AG09319 (cell line): ENCODE measurements at places on chromosomes 1 and 21.

- no peak for DNase-seq
These were observed 40.9 kb downstream of the FCRL3 start for GRCh38 chr1:157659576-157660247.

DNA sequence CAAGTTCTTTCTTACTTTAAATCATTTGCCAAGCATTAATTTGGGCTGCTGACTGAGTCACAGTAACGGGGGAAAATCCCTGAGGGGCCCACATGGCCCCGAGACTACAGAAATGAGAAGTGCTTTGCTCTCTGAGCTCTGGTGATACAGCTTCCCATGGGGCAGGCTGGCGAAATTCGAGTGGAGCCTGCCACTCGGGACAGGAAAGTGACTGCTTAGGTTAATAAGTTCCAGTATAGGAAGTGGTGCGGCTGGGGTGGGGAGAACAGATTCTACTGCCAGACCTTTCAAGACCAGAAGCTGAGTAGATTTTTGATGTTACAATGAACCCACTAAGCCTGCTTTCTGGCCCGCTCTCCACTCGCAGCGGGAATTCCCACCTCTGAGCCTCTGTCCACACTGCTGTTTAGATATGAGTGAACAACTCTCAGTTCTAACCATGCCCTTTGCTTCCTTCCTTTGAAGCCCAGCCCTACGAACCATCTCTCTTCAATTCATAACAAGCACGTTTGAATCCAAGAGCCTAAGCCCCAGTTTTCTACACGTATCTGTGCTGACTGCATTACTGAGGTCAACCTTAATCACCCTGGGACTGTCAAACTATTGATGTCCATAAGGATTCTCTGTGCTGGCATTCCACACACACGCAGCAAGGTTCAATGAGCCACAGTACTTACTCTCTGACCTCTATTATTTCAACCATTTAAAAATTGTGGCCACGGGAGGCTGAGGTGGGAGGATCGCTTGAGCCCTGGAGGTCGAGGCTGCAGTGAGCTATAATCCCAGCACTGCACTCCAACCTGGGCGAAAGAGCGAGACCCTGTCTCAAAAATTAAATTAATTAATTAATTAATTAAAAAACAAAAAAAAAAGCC is 9.6 kb downstream of the ZBTB17 start:
- DNase-seq = no peak

DNA sequence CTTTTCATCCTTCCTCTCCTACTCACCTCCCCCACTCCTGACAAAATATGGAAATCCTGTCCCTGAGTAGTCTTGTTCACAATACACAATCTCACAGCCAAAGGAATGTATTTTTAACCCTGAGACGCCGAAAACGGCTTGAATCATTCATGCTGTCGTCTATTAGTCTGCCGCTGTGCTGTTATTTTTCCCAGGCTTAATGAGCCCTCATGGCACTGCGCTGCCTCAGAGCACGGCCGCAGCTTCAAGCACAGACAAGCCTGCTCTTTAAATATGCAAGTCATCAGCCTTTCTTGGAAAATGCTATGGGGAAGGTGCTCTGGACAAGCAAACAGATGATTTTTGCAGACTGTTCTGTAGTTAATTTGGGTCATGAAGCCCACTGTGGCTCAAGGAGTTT is 302.7 kb downstream of the DISC1 start:
- no peak for DNase-seq

DNA sequence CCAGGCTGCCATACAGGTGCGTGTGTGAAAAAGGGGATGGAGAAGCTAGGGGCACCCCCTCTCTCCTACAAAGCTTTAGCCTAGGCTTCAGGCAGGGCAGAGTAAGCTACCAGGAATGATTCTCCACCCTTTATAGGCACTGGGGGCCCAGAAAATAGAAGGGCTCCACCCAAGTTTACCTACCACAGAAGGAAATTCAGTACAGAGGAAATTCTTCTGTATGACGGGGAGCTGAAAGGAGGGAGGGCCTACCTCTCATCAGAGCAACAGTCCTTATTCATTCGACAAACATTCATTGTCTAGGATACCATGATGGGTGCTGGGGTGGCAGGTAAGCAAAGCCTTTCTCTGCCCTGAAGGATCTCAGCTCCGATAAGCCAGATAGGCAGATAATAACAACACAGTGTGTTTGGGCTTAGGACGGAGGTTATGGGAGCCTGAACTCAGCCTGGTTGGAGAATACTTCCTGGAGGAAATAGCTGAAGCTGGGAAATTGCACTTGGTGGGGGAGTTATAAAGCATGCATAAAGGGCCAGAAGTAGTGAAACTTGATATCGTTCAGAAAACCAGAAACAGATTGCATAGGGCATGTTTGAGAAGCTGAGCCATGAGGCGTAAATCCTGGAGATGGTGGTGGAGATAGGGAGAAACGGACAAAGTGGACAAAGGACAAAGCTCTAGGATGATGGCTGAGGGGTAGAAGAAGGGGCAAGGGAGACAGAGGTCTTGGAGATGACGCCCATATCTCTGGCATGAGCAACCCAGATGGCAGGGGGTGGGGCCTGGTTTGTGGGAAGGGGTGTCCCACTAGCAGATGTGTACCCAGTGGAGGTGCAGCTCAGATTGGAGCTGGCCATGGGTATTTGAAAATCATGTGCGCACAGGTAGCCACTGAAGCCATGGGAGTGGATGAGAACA is 5.3 kb upstream of the P3R3URF start:
- DNase-seq = peak; percentile 54

DNA sequence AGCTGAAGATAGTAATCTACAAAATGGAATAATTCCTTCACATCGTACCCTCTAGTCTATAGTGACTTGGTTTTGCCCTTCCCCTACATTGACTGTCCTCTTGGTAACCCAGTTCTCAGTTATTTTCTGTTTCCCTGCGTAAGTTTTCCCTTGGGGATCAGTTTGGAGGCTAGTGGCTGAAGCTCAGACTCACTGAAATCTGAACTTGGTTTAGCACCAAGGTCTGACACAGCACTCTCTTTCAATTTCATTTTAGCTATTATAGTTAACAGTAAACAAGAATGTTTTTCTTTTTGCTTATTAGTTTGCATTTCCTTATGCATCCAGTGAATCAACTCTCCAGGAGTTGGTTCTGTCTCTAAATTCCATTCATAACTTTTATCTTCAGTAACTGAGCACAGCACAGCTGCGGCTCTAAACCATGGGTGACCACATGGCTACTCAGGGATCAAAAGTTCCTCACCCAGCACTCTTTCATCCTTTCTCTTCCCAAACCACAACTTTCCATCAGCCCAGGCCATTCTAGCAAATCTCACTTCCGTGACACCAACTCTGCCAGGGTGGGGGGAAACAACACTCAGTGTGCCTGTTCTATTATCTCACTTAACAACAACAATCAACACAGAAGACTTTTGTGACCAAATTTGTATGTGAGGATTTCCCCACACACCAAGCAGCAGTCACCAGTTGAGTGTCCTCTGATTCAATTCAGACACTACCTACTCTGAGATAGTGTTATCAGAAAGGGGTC is 17.6 kb upstream of the IFI6 start:
- no peak for DNase-seq

GRCh38 chr1:190119683-190120082 is 358.0 kb downstream of the BRINP3 start:
- no peak for DNase-seq

DNA sequence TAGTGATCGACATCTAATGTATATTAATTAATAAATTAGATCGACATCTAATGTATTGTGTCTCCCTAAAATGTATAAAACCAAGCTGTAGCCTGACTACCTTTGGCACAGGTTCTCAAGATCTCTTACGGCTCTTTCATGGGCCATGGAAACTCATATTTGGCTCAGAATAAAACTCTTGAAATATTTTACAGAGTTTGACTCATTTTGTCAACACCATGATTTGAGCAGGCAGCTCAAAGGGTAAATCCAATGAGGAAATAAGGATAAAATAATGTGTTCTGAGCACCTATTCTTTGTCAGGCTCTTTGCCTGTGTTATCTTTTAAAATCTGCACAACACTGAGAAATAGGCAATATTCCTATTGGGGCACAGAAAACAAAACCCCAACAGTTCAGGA is 223.4 kb upstream of the DUSP10 start:
- DNase-seq = no peak

- no peak for DNase-seq
These were observed 272.1 kb downstream of the TRABD2B start for GRCh38 chr1:47725000-47725473.
